ENCODE measurements at places on chromosomes 5 and 9.
A peak's percentile ranks its signal among the peaks of the same experiment; 100 is the strongest.

DNA sequence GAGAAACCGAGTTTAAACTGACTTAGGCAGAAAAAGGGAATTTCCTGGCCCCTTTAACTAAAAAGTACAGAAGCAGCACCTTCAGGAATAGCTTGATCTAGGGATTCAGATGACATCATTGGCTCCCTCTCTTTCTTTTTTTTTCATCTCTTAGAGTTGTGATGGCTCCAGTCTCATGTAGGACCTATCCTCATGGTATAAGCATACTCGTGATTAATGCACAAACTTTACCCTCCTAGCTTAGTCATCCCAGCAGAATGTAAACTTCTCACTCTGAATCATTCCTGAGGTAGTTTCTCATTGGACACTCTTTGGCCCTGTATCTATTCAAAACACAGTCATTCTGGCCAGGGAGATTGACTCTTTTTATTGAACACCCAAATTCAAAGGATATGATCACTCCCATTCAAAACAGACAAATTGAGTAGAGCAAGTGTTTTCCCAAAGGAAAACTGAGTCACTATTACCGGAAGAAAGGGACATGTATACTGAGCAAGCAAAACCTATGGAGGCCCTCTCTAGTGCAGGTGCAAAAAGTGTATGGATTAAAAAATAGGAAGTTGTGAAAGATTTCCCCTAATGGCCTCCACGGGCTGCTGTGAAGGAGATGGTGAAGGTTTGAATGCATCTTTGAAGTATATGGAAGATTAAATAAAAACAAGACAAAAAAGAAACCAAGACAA, 27.6 kb upstream of the SMIM23 start:
- peak; percentile 99 for DNase-seq

GRCh38 chr9:109150925-109151545, 16.0 kb downstream of the FRRS1L start:
- DNase-seq = no peak

DNA sequence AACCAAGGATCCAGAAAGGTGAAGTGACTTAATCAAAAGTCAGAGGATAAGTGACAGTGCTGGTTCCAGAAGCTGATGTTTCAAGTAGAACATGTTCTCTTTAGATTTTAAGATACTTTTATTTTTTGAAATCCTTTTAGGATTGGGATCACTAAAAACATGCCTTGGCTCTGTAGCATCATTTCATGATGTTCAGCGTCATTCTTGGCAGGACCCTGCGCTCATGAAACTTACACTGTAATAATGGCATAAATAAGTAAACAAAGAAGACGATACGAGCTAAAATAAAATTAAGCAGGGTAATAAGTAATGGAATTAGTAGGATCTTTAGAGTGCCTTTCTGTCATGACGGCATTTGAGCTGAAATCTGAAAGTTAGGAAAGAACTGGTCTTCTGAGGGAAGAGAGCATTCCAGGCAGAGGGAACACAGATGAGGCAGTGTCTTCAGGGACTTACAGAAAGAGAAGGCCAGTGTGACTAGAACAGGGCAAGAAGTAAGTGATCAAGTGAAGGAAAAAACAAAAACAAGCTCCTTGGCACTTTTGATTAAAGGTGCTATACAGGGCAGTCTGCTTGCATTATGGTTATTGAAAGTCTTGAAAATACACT, 19.9 kb downstream of the CTNNA1 start:
- no peak for DNase-seq

DNA sequence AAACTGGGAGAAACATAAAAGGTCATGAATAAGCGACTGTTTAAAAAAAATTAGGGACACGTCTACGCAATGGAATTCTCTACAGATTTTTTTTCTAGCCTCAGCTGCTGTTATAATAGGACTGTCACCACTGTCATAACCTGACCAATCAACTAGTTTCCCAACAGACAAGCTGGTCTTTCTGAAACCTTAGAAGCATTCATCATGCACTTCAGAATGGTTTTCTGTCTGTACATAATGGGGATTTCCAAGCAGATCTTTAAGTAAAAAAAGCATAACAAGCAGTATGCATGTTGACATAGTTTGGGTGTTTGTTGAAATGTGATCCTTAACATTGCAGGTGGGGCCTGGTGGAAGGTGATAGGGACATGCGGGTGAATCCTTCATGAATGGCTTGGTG, 58.3 kb upstream of the SEMA6A start:
- no peak for DNase-seq

- DNase-seq = peak; percentile 80
Observed at GRCh38 chr9:76459694-76460635, 983 bp downstream of the GCNT1 start.

DNA sequence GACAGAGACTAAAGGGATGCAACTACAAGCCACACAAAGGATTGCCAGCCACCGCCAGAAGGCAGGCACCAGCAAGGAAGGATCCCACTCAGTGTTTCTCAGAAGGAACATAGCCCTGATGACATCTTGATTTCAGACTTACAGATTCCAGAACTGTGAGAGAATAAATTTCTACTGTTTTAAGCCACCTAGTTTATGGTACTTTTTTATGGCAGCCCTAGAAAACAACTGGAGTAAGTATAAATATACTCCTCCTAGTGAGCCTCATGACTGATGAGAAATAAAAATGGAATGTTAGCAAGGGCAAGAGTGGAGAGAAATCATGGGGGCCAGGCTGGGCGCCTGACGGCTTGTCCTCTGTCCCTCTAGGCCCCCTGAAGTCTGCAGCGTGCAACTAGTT, 307.3 kb downstream of the PIK3R1 start:
- peak; percentile 16 for DNase-seq

- DNase-seq = no peak
Observed at GRCh38 chr9:31671011-31671410, 713.4 kb upstream of the ACO1 start.

DNA sequence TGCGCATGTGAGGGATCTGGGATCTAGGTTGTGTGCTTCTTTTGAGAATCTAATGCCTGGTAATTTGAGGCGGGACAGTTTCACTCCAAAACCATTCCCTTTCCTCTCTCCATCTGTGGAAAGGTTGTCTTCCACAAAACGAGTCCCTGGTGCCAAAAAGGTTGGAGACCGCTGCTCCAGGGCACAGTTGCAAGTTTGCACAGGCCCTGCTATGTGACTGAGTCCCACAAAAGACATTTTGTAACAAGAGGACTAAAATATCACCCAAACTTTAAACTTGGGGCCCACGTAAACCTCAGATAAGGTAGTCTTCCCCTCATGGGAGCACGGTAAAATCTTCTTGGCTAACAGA, 5.8 kb upstream of the ZNF367 start:
- no peak for DNase-seq

GRCh38 chr5:139177809-139178588, 20.2 kb downstream of the SIL1 start:
- DNase-seq = no peak

GRCh38 chr5:17412760-17413671, 85.0 kb upstream of the TAF11L2 start:
- peak; percentile 7 for DNase-seq

DNA sequence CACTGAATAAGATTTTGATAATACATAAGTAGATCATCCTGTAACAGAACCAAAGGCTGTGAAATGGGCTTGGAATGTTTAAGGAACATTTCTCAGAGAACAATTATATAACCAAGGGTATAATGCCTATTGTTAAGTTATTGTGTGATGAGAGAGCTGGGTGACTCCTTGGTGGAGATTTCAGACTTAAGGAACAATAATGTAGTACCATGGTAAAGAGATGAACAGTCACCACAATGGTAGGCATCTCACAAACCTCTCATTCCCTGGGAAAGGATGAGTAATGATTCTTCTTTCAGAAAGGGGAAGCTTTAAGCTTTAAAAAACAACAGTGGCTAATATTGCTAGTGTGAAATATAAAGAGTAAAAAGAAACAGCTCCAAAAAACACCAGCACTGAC, 147.4 kb downstream of the TRIM36 start:
- DNase-seq = peak; percentile 34

GRCh38 chr5:150661821-150662596, 958 bp downstream of the MYOZ3 start:
- DNase-seq = no peak

- no peak for DNase-seq
Observed at GRCh38 chr5:15692706-15693381, 192.9 kb downstream of the FBXL7 start.

GRCh38 chr9:78677326-78677725, 380.4 kb downstream of the PSAT1 start:
- peak; percentile 55 for DNase-seq

- no peak for DNase-seq
Observed at GRCh38 chr5:112318346-112318745, 100.7 kb downstream of the EPB41L4A start.

DNA sequence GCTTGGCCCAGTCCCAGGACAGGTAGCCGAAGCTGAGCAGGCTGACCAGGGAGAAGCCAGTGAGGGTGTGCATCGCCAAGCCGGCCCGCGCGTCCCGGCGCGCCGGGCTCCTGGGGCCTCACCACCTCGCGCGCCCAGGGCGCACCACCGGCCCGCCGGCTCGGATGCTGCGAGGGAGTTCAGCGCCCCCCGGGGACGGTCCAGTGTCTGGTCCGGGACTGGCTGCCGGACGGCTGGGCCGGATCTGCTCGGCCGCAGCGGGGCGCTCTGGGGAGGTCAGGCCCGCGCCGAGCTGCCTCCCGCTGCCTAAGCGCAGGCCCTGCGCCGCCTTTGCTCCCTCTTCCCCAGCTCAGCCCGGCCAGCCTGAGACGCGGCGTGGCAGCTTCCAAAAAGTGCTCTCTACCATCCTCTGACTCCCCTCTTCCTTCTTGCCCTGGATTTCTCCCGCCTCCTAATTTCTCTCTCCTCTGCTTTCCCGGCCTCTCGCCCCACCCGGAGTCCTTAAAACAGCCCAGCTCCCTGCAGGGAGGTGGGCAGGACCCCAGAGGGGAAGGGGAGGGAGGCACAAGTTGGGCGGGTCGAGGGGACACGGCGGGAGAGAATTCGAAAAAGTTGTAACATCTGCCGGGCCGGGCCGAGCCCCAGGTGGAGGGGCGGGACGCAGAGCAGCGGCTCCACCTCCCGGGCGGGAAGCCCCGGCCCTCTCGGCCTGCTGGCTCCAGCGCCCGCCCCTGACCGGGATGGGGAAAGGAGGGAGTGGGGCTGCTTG, at the start of gene ARSI:
Gene ARSI (minus strand): TSS at position 605 of the 769 bp plus-strand sequence. CDS start 532 bp downstream, at position 73.
- peak; percentile 77 for DNase-seq

- DNase-seq = no peak
Observed at GRCh38 chr9:120484162-120484561, 95.8 kb downstream of the CDK5RAP2 start.

GRCh38 chr5:80917631-80918030, 42.5 kb upstream of the RASGRF2 start:
- no peak for DNase-seq

- DNase-seq = peak; percentile 77
Observed at GRCh38 chr5:153900703-153901395, 137.9 kb downstream of the FAM114A2 start.

GRCh38 chr5:73513996-73514395, 15.8 kb downstream of the BTF3 start:
- DNase-seq = no peak

DNA sequence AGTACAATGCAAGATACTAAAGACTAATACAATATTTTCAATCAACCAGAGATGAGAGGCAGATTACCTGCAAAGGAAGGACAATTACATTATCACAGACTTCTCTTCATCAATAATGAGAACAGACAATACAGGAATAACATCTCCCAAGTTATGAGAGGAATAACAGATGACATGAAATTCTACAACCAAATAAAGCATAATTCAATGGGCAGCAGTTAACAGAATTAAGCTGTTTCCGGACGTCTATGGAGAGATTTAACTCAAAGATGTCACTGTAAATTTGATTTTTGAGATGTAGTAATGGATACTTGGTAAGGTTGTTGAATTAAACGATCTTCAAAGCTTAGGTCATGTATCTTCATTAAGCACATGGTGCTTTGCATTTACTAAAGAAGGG, 19.8 kb upstream of the PARP8 start:
- DNase-seq = no peak

Data from ELR (cell line).